Stimulated activated CD4-positive, alpha-beta T cell treated with anti-CD3 and anti-CD28 coated beads, Interleukin-1b, Interleukin-23, amount 100 ng/mL, for 24 hours (primary cell): ENCODE measurements at places on chromosomes 5 and 9.

- DNase-seq = no peak
Measured at GRCh38 chr9:76630916-76631315, 133.3 kb upstream of the PCA3 start.

DNA sequence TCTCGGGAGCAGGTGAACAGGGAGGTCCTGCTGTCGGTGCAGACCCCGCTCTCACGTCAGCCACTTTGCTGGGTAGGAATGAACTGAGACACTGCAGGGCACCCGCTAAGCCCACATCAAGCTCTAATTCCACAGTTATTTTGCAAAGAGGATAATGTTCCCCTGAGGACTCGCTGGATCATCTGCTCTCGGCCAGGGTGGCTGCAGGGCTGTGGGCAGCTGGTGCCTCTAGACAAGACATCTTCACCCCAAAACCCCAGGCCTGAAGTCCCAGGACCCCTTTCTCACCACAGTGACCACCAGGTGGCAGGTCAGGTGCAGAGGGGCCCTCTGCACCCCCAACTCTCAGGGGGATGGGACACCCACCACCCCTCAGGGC, 135.1 kb upstream of the PPP1R26 start:
- DNase-seq = no peak

- no peak for DNase-seq
Measured at GRCh38 chr9:19358701-19359100, 21.3 kb downstream of the RPS6 start.

- no peak for DNase-seq
Measured at GRCh38 chr5:9350301-9350797, 195.5 kb downstream of the SEMA5A start.

DNA sequence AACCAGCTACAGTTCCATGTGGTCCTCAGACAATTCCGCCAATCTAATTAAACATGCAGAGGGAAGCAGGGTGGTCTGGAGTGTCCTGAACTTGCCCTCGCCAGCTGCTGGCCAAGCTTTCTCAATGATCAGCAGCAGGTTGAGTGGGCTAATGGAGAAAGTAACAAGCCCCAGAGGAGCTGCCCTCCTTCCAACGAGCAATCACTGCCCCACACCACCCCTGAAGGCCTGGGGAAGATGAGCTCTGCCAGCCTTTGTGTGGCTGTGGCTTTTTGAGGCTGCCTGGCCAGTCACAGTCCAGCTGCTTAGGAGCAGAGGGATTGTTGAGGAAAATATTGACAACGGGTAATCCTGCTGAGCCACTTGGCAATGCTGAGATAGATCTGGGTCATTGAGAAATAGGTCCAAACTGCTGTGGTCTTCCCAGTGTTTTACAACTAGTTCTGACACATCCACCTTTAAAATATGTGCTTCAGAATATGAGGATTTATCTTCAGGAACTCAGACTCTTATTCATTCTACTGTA, 107.3 kb downstream of the CD180 start:
- DNase-seq = no peak

DNA sequence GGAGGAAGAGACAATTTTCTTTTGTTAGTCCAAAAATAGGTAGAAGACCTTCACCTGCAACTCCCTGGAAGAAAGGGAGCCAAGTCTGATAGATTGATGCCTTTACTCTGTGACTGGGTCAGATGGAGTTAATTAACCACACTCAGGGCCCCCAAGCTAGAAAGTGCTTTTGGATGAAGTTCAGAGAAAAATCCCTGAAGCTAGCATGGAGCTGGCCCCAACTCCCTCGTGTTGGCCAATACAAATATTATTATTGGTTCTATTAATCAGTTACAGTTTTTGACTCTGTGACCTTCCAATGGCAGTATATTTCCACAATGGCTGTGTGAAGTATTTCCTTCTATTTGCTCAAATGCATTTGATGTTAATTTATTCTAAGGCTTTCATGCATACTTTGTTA, 1753.5 kb downstream of the EFNA5 start:
- DNase-seq = no peak

- DNase-seq = no peak
Measured at GRCh38 chr5:173397516-173397915, 69.3 kb upstream of the STC2 start.

GRCh38 chr5:137199201-137199600, 299.9 kb downstream of the SPOCK1 start:
- DNase-seq = no peak

DNA sequence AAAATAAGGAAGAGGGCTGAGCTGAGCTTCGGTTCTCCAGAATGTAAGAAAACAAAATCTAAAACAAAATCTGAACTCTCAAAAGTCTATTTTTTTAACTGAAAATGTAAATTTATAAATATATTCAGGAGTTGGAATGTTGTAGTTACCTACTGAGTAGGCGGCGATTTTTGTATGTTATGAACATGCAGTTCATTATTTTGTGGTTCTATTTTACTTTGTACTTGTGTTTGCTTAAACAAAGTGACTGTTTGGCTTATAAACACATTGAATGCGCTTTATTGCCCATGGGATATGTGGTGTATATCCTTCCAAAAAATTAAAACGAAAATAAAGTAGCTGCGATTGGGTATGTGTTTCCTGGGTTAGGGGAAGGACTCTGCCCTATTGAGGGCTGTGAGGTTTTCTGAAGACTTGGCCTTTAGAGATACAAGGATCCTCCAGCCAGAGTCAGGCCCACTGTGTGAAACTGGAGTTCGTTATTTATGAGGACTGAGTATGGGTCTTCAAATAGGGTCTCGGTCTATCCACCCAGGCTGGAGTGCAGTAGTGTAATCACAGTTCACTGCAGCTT, 3.8 kb downstream of the EGR1 start:
- DNase-seq = no peak

DNA sequence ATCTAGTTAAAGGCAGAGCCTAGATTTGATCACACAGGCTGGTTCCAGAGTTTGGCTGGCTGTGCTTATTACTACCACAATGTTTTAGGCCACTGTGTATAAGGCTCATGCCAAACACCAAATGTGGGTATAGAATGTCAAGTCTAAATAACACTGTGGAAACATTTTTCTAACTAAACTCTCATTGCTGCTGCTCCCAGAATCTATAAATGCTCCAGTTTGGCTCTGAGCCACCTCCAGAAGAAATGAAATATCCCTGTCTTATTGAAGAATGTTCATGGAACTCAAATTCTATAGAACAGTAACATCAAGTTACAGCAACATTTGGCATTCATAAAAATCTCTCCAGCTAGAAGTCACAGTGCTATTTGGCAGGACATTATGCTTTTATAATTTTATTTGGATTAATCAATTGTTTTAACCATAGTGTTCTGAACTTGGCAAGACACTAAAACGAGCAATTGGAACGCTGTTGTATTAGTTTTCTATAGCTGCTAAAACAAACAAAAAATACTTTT, 178.1 kb upstream of the COX7C start:
- no peak for DNase-seq

DNA sequence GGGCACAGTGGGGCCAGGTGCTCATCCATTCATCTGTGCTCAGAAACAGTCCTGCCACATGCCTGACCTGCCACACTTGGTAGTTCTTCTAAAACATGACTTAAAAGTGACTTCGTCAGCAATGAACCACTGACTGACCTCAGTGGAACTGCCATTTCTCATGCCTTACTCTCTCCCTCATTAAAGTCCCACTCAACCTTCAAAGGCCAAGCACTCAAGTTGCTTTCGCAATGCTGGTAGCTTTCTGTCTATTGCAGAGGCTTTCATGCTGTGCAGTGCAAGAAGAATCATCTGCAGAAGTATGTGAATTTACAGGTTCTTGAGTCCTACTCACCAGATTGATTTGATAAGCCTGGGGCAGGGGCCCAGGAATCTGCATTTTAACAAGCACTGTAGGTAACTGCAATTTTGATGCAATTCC, 23.9 kb downstream of the B4GALT1 start:
- DNase-seq = no peak

DNA sequence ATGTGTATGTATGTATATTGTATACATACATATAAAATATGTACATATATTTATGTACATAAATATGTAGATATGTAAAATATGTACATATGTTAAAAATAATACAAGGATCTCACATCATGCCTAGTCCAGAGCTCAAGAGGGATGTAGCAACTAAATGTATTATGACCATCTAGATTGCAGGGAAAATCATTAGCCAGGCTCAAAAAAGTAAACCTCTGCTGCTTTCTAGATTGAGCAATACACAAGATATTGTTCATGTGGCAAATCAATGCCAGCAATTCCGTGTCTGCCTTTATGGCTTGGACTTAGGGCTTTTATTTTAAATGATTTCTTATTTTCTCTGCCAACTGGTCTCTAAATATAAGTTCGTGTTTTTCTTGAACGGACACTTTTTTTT, 65.2 kb downstream of the RAI14 start:
- no peak for DNase-seq

DNA sequence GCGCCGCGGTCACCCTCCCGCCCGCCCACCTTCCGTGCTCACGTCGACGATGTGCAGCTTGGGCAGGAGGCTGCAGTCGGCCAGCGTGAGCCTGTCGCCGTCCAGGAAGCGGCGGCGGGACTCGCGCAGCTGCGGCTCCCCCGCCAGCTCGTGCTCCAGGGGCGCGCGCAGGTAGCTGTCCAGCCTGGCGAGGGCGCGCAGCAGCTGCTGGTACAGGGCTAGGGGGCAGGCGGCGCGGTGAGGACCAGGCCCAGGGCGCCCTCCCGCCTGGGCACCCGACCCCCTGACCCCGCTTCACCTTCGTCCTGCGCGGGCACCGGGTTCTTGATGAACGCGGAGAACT, 1.5 kb downstream of the CLIC3 start:
- DNase-seq = no peak

- DNase-seq = no peak
Measured at GRCh38 chr5:111739416-111739815, 17.6 kb downstream of the NREP start.

GRCh38 chr5:77867914-77868313, 91.8 kb upstream of the TBCA start:
- no peak for DNase-seq

- DNase-seq = no peak
Measured at GRCh38 chr5:151846765-151847164, 75.0 kb downstream of the G3BP1 start.

GRCh38 chr5:172144291-172144815, 43.7 kb downstream of the STK10 start:
- DNase-seq = no peak

- DNase-seq = no peak
Measured at GRCh38 chr9:25857147-25857546, 178.9 kb upstream of the TUSC1 start.

- no peak for DNase-seq
Measured at GRCh38 chr5:10838038-10838437, 77.0 kb upstream of the DAP start.

- DNase-seq = peak; percentile 1
Measured at GRCh38 chr5:131068893-131069643, 96.0 kb downstream of the HINT1 start.

GRCh38 chr9:134922066-134922931, 4.6 kb upstream of the FCN1 start:
- no peak for DNase-seq
